ENCODE measurements at places on chromosomes 1 and 21.
A peak's percentile ranks its signal among the peaks of the same experiment; 100 is the strongest.

DNA sequence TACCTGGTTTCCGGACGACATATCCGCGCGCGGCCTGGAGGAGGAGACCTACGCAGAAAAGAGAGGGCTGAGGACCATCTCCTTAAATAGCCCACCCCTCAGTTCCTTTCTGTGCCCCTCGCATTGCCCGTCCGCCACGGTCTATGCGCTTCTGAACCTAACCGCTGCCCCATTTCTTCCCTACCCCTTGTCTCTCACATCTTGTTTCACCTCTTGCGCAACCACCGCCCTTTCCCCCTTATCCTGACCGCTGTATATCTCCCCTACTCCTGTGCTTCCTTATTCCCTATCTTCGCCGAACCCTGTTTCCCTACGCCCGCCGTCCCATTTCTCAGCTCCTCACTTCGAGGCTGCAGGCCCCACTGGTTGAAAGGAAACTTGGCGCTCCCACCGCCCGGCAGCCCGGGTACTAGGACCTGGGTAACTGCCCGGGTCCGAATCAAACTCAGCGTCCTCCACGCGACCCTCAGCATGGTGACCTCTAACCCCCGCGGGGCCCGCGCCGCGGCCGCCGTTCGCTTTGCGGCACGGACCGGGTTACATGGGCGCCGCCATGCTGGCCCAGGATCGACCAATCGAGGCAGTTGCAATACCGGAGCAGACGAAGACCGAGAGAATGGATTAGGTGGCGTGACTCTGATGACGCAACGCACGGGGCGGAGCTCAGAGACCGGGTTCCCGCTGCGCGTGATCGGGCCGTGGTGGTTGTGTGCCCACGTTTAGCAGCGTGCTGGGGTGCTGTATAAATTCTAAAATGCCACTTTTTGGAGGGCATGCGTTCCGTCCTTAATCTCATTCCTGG is at the start of gene MRPS15:
Gene MRPS15, minus strand, starts transcription at position 582 of the 802 bp plus-strand sequence. Its CDS starts 109 bp downstream, at position 473.
- peak; percentile 98 for DNase-seq

DNA sequence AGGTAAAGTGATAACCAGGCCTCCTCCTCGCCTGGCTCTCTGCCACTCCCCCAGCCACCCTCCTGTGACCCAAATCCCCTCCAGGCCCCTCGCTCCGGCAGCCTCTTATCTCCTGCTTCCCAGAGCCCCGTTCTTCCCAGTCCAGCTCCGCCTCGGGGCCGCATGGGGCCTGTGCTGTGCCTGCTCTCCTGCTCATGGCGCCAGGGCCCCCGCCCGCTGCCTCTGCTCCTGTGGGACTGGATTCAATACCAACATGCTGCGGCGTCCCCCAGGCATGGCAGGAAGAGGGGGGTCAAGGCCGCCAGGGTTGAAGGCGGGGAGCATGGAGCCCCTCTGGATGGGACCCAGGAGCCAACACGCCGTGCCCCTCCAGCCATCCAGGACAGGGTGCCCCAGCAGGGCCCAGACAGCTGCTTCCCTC is 213.0 kb upstream of the VAMP3 start:
- no peak for DNase-seq

- DNase-seq, result no peak
Measured at GRCh38 chr21:23215261-23215660, 2217.1 kb downstream of the NCAM2 start.

DNA sequence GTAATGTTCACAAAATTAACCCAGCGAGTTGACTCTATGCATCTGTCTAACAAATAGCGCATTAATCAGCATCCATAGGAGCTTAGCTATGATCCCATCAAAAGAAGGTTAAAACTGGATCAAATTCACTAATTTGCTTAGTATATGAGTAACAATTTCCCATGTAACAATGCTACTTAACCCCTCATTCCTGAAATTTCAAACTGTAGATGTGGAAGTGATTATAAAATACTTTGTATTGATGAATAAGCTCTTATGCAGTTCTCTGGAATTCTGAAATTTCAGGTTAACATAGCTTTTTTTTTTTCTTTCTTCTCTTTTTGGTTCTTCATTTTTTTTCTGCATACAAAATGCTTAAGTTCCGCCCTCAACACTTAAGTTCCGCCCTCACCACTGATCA is 1272.7 kb downstream of the KCNT2 start:
- no peak for DNase-seq

GRCh38 chr1:50620680-50621329 is 197.6 kb upstream of the DMRTA2 start:
- no peak for DNase-seq

DNA sequence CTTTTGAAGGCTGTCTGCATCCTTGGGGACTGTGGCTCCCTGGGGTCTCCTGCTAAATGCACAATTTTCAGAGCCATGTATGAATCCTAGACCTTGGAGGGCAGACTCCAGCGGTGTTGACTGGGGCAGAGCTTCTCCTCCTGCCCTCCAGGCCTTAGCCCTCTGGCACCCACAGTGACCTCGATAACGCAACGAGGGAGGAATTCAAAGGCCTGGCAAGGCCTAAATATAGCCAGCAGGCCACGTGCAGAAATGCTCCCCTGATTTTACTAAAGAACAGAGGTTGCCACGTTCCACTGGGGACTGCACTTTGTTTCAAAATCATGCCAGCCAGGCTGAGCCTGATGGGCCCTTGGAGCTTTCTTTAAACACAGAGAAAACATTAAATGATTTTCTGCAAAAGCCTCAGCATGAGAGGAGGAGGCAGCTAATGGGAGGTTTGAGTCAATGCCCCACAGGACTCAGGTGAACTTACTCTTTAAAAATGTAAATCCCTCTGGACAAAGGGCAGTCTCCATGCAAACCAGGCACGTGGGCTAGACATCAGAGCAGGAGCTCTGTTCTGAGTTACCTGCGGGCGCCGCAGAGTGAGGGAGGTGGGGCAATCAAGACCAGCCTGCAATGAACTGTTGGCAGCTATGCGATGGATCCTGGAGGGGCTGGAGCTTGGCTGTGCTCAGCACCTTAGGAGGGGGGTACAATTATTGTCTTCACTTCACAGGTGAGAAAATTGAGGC is 28.0 kb downstream of the GRIK3 start:
- no peak for DNase-seq

GRCh38 chr1:164695956-164696665 is 137.1 kb downstream of the PBX1 start:
- DNase-seq, result no peak

DNA sequence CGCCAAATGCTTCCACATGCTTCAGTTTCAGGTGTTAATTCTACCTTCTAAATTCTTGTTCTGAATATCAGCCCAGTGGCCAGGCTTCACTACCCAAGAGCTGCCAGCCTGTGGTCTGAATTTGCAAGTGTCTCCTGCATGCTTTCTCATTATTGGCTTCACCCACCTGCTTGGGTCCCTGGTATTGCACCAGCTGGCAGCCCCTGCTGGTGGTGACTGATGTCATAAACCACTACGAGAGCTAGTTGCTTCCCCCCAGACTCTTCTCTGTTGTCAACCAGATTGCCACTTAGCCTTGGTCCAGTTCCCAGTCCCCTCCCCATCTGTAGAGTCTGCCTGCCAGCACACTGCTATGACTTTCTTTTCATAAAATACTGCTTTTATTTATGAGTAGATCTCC is 197.7 kb upstream of the DUSP10 start:
- DNase-seq, result no peak

DNA sequence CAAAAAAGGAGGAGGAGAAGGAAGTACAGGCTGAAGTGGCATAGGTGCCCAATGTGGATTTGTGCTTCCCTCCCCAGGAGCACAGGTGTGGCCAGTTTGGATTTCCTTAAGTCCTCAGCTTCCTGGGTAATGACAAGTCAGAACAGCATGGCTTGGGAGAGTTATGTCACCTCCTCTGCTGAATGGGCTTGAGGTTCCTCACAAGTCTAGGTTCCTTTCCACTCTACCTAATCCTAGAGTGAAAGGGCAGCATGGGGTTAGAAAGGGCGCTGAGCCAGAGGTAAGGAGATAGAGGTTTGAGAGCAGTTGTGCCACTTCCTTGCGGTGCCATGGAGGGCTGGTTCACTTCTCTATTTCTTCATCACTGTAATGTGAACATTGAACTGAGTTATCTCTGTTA is 35.5 kb upstream of the IL20 start:
- DNase-seq, result peak; percentile 29

GRCh38 chr1:28853093-28853742 is 41.2 kb downstream of the OPRD1 start:
- no peak for DNase-seq
